ENCODE measurements at places on chromosomes 4 and X.

DNA sequence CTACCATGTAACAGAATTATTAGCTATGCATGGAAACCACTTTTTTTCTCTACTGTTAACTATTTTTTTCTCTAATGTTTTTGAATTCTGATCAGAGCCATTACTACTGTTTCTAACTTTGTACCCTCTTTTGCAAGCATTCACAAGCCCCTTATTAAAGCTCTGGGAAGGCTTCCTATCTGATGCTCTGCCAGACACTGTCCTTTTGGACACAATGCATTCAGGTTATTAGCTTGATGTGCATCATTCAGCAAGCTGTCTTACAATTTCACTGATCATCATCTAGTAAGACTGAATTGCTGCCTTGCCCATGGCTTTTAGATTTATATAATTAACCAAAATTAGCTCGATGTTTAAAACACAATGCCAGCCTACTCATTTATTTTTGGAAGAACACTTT lies 155.1 kb downstream of the NR3C2 start:
- no peak for DNase-seq

- DNase-seq, result no peak
Measured at GRCh38 chrX:85611926-85612325, 232.5 kb upstream of the POF1B start.

- DNase-seq, result no peak
Measured at GRCh38 chrX:10525381-10526120, 94.8 kb downstream of the MID1 start.

DNA sequence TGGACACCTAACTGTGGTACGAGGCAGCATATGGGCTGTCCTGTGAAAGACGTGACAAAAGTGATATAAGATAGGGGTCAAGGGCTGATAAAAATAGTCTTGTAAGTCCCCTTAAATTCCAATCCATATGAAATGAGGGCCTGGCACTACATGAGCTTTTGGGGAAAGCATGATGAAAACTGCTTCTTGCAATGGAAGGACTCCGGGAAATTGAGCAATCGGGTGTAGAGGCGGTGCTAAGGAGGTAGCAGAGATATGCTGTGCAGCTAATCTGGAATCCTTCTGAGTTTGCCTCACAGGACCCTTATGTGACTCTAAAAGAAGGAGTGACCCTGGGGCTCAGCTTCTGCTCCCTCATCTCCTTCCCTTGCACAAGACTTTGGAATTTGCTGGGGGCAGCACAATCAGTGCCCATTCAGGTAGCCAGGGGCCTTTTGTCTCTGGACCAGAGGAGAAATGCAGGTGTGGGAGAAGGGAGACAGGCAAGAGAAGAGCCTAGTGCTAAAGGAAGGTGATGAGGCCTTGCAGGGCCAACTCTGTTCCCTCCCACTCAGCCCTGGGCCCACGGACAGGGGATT lies 12.8 kb downstream of the CLDN2 start:
- no peak for DNase-seq

DNA sequence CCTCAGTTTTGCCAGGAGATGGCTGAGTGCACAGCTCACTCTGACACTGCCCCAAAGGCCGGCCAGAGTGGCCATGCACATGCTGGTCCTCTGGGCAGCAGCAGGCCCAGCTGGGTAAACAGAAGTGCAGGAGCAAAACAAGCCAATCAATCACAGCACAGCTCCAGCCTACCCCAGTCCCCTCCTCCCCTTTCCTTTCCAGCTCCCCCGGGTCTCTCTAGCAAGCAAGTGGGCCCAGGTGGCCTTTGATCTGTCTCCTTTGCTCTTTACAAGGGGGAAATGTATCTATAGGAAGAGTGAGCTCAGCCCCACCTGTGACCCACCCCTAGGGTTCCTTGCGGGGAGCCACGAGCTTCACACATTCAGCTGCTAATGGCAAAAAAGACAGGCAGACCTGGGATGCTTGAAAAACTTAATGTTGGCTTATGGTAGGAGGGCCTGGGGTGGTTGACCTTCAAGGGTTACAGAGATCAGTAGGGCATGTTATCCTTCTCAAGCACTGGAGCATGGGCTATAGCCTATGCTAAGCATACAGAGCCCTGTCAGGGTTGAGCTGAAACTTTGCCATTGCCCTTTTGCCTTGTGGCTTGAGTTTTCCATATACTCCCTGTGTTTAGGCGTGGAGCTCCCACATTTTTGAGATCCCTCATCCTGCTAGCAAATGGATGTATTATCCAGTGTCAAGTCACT lies 57.8 kb upstream of the PLAC1 start:
- no peak for DNase-seq

Measured in GM04503 (cell line).